Neural progenitor cell (in vitro differentiated cells): ENCODE measurements at places on chromosomes 7 and 10. TPM values are rescaled to one million over a fixed set of nuclear protein-coding genes. Genes with fewer than 3 reads are reported as not detected.

C1QL3 gene
- 0.25 and 0.28 TPM in 2 replicates for total RNA-seq

HOXA3 gene
- total RNA-seq: not detected in 2 replicates

SPDYE16 gene
- total RNA-seq: 0.28 TPM in 1 of 2 replicates, not detected in the other

ADD3 gene
- total RNA-seq: 202 and 345 TPM in 2 replicates

PPP1R17 gene
- total RNA-seq: 0.09 TPM in 1 of 2 replicates, not detected in the other

ELAPOR2 gene
- total RNA-seq: 80.2 and 80.4 TPM in 2 replicates

GPER1 gene
- 1.2 and 1.3 TPM in 2 replicates for total RNA-seq

DNA sequence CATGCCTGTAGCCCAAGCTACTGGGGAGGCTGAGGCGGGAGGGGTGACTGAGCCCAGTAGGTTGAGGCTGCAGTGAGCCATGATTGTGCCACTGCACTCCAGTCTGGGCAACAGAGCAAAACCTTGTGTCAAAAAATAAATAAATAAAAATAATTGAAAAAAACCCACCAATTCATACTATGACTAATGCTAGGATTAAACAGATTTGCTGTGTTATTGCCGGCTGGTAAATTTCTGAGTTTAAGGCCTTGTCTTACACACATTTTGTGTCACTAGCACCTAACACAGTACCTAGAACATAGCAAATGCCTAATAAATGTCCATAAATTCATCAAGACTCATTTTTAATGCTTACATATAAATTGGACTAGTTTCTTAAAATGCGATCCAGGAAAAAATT lies 8.7 kb downstream of the ESYT2 start:
- no peak for DNase-seq

DNA sequence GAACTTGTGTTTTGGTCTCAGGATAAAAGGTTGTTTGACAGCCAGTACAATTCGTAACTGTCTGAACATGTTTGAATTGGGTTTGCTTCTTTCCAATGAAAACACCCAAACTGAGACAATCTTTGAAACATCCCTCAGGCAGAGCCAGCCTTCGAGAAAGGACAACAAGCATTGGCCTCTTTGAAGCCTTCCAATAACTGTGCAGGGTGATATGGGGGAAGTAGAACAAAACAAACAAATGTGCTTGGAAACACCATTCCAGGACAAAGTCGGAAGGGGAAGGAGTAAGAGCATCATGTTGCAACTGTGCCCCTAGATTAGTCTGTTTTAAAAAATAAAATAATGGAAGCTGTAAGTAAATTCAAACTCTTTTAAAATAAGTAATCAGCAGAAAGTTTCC lies 39.5 kb downstream of the IL2RA start:
- no peak for DNase-seq

- DNase-seq: no peak
Measured at GRCh38 chr10:35294506-35294905, 41.8 kb upstream of the CCNY start.

- DNase-seq: no peak
Measured at GRCh38 chr10:122190176-122190943, 80.7 kb upstream of the BTBD16 start.

DNA sequence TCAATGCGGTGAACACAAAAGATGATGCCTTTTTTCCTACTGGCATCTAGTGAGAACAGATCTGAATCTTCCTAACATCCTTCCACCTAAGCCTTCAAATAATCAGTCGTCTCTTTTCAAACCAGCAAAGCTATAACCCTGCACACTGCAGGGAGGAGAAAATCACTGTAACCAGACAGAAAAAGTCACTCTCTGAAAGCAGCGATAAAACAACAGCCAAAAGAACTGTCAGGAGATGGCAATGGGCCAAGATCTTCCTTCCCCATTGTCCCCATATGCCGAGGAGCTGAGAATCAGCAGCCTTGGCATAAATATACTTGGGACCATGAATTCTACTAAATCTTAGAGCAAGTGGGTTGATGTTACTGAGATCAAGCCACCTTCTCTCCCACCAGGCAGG lies 13.1 kb downstream of the FZD9 start:
- no peak for DNase-seq

DNA sequence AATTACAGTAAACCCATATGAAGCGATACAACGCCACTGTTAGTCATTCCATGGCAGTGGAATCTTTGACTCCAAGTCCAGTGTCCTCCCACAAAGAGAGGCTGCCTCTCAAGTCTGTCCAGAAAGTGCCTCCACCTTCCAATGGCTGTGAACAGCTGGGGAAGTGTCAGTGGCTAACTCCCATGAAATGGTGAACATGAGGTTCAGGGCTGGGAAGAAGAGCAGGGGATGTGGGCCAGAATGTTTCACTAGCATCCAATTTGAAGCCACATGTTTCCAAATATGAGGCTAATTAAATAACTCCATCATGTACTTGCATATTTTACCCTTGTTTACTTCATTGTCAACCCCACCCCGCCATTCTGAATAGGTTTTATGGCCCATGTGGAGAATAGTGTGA lies 53.1 kb upstream of the CHST15 start:
- DNase-seq: no peak

DNA sequence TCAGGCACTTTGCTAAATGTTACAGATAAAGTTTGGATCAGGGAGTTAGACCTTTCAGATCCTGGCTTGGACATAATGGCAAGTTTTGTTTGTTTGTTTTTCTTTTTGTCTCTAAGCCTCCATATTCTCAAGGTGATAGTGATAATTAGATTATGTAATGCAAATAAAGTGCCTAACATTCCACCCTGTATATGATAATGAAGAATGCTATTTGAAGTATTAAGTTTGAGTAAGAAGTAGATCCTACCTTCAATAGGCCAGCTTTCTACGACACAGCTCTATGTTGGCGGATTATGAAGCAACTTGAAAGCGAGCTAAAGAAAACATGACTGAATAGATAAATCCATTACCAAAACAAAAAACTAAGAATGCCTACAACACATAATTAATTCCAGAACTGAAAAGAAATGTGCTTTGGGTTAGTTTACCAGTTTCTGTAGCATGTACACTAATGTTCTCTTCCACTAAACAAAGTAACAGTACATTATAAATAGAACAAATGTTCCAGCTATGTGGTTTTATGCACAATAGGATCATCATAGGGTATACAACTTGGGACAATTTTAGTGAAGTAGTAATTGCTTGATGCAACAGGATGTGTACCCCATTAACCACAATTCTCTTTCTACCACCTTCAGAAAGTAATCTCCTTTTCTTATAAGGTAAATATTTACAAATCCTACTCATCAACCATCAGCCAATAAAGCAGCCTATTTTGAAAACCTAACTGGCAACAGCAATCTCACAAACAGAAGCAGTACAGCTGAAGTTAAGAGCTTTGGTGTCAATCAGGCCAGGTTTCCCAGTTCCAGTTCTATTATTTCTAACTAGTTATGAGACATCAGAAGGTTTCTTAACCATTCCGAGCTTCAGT lies 1.5 kb downstream of the SEM1 start:
- no peak for DNase-seq

DNA sequence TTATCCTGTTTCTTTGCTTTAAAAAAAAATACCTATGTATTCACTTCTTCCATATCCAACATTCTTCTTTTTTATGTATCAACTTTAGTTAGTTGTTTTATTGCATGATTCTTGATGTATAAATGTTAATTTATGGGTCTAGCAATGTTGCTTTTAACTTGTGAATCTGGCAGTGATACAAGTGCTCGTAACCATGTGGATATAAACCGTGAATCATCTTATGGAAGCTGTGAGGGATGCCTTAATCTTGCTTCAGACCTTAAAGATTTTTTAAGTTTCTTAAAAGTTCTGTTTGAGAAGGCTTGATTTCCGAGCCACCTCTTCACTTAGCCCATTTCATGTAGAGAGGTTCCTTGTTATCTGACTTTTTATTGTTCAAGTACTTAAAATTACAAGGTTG lies 25.9 kb downstream of the HELLS start:
- no peak for DNase-seq
